ENCODE measurements at places on chromosomes 7 and 10.

DNA sequence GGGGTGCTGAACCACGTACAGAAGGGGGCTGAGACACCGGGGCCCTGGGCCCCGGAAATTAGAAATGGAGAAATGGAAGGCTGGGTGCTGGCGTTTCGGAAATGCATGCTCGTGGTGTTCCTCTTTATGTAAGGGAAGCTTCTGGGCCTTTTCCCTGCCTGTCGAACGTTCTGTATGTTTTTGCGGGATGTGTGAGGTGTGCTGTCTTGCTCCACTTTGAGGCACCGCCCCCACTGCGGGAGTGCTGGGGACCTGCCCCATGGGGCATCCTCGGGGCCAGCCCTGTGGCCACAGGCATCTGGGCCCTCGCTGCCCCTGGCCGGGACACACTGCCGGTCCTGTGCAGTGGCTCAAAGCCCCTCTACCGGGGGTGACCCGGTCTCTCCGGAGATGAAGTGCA, 1.7 kb upstream of the VENTX start:
- DNase-seq: no peak

GRCh38 chr10:74672430-74673165, 153.8 kb upstream of the KAT6B start:
- DNase-seq: no peak

DNA sequence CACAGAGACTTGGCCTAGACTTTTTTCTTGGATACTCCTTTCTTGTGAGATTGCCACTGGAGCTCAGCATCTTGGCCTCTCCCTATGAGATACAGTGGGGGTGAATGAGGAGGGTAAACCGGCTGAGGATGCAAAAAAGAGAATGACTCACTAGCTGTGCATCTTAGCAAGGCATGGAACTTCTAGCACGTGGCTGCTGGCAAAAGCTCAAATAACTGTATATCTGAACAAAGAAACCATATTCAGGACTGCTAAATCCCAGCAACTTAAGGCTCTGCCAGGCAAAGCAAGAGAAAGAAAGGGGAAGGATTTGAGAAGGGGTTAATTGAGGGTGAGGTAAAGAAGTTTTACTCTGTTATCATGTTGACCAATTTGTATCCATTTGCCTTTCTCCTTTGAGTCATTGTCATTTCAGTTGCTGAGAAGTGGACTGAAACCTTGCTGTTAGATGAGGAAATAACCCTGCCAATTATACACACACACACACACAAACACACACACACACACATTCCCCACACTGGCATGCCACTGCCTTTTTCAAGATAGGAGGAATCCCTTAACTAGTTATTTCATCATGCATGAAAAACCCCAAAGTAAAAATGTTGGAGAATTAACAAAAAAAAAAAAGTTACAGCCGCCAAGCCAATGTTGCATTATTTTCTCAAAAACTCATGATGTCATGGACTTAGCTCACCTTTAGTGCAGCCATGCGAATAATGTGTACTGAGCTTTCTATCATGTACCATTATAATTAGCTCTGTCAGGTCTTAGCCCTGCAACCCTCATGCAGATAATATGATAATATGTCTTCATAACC, 997.3 kb downstream of the LRMDA start:
- DNase-seq: no peak

GRCh38 chr10:4835494-4835918, 9.5 kb downstream of the AKR1E2 start:
- DNase-seq: no peak

- no peak for DNase-seq
Observed at GRCh38 chr10:11325817-11326216, 285.6 kb downstream of the USP6NL start.

DNA sequence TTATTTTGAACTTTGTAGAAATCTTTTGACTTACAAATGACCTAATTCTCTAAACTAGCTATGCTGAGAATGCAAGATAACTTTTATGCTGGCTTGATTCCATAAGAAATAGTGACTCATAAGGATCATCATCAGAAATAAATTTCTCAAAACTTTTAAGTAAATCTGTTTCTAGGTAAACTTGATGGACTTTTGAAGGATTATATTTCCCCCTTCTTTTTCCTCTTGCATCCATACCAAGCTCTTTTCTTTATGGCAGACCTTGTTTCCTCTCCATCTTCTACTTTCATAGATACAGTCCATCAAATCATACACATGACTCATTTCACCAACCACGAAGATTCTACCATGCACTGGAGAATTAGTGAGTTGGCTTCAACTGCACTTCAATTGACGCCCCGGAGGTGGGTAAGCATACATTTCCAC, 336.3 kb downstream of the KCNMA1 start:
- no peak for DNase-seq

GRCh38 chr10:126628746-126629145, 41.7 kb downstream of the C10orf90 start:
- DNase-seq: peak; percentile 54

DNA sequence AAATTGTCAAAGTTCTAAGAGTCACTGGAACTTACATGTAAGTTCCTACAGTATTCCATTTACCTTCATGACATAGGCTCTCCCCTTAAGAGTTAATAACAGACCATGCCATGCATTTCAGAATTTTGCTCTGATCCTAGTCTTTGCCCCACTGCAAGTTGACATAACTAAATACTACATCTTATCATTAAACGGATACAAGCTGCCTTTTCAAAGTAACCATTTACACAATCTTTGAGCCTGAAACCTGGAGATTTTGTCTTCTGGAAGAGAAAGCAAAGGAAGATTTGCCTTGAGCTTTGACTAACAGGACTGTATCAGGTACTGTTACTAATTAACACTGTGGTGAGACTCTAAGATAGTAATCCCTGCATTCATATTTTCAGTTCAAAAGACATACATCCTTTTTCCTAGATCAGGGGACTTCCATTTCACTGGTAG, 9.3 kb upstream of the AKR1D1 start:
- DNase-seq: no peak

Measured in C1 segment of cervical spinal cord (tissue), 14 donors.